ENCODE measurements at places on chromosomes 6 and 20.

DNA sequence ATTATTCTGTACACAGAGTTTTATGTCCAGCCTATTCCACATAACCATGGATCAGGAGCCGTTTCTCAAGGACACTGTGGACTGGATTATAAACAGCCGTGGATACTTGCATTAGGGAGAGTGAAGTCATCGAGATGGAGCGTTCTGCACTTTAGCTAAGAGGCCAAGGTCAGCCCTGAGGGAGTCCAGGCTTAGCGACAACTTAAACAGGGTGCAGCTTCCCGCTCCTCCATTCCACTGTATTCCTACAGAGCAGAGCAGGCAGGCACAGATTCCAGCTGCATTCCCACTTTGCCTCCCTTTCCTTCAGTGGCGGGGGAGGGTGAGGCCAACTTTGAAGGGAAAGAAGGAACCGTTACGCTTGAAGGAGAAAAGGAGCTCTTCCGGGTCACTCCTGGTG lies 59.5 kb downstream of the RAMACL start:
- DNase-seq = no peak

GRCh38 chr6:135231469-135231844 lies 50.3 kb downstream of the MYB start:
- no peak for DNase-seq

GRCh38 chr20:62555642-62556420 lies 80.0 kb upstream of the GATA5 start:
- no peak for DNase-seq

GRCh38 chr6:32662099-32662498 lies 4.4 kb downstream of the HLA-DQB1 start:
- no peak for DNase-seq

GRCh38 chr6:126945150-126945685 lies 173.3 kb upstream of the RSPO3 start:
- DNase-seq = no peak

- DNase-seq = no peak
These were observed 569.0 kb downstream of the KIF16B start for GRCh38 chr20:16004108-16004854.

- DNase-seq = no peak
These were observed 2.2 kb downstream of the SMPDL3A start for GRCh38 chr6:122791310-122791679.
